ENCODE measurements at places on chromosomes 11 and 22.
A peak's percentile ranks its signal among the peaks of the same experiment; 100 is the strongest.

- no peak for DNase-seq
Observed at GRCh38 chr11:105781807-105782206, 171.9 kb downstream of the GRIA4 start.

DNA sequence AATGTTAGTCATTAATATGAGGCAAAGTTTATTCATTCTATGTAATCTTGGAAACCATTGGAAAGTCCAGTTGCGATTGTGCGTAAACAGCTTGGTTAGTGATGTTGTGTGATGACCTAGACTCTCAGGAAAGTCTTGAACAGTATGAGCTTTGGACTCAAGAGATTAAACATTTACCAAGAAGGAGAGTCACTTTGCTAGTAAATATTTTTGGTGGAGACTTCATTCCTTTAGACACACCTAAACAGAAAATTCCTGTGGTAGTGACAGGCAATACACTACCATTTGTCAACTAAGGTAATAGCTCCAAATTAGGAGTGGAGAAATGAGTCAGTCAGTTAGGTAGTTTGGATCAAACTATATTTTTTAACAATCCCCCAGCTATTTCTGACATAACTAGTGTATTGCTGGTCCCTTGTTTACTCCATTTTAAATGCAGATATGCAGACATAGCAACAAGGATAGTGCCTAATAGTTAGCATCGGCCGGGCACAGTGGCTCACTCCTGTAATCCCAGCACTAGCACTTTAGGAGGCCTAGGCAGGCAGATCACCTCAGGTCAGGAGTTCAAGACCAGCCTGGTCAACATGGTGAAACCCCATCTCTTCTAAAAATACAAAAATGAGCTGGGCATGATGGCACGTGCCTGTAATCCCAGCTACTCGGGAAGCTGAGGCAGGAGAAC is 89.3 kb downstream of the ARHGAP42 start:
- peak; percentile 22 for DNase-seq

- DNase-seq, result no peak
Observed at GRCh38 chr22:19410941-19411689, 20.4 kb downstream of the HIRA start.

GRCh38 chr11:66996609-66997273 is 21.6 kb downstream of the C11orf86 start:
- peak; percentile 74 for DNase-seq

DNA sequence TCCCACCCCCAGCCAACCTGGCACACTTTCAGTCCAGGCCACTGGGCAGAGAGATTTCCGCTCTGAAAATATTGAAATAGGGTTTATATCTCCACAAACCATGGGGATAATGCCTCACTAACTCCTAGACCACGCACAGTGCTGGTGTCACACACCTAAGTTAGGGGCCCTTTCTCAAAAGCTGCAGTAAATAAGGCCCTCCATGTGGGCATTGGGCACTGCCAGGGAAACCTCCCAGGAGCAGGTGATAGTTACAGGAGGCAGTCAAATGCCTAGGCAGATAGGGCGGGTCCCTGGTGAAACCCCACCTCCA is 3.1 kb upstream of the IL10RA start:
- DNase-seq, result no peak

DNA sequence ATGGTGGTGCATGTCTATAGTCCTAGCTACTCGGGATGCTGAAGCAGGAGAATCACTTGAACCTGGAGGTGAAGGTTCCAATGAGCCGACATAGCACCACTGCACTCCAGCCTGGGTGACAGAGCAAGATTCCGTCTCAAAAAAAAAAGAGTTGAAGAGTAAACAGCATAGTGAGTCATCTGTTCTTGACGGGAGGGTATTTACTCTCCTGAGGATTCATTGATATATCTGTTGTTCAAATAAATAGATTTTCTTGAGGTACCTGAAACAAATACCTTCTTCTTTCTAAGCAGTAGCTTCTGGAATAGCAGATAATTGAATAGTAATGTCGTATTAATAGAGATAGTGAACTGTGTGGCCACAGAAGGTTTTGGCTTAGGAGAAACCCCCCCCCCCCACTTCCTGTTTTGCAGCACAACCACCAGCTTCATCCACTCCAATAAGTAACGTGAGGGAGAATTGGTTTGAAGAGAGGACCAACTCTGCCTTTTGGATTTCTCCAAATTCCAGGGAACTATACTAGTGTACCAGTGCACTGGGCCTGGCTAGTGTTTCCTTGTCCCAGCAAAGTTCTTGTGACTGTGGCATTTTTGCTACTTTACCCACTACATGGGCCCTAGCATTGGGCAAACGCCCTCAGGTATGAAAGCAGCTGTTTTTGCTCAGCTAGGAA is 90.0 kb downstream of the PRMT3 start:
- no peak for DNase-seq

GRCh38 chr11:44143987-44144909 is 48.8 kb downstream of the EXT2 start:
- no peak for DNase-seq

All from AG10803 (cell line).